ENCODE measurements at places on chromosomes 2 and 18.

DNA sequence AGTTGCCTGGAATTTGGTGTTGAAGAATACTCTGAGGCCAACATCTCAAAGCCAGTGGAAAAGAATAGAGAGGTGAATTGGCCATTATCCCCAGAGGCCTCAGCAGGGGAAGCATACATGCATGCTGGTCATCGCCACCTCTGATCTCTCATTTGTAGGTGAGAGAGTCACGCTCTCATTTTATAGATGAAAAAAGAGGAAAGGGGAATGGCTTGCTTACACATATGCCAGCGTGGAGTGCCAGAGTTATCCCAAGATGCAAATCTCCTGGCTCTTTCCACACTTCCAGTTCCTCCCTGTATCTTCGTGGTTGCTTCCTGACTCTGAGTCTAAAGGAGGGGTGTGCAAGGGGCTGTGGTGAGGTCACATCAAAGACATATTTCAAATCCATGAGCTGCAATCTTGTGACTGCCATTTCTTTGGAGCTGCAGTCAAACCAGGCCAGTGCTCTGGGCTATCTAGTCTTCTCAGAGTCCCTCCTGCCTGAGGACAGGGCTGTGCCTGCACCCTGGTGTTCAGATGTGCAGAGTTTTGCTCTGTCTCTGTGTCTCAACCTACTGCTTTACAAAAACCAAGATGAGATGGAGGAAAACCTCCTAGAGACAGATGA lies 324.7 kb downstream of the MYCN start:
- DNase-seq = no peak

GRCh38 chr2:132692816-132693215 lies 22.8 kb upstream of the LYPD1 start:
- no peak for DNase-seq

- no peak for DNase-seq
These were observed 460.7 kb downstream of the NRXN1 start for GRCh38 chr2:50571278-50571677.

DNA sequence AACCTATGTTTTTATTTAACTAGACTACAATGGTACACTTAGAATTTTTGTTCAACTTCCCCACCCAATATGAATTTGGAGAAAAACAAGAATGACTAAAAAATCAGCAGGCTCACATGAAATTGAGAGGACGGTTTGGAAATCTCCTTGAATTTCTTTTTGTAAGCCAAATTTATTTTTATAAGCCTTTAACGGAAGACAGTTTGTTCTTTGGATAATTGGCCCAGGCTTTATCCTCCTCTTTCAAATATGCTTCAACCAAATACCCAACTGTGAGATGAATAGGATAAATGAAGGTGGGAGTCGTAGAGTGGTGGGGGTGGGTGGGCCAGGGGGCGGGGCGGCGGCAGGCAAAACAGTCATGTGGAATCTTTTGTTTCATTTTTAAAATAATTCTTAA lies 60.6 kb downstream of the FMNL2 start:
- no peak for DNase-seq

DNA sequence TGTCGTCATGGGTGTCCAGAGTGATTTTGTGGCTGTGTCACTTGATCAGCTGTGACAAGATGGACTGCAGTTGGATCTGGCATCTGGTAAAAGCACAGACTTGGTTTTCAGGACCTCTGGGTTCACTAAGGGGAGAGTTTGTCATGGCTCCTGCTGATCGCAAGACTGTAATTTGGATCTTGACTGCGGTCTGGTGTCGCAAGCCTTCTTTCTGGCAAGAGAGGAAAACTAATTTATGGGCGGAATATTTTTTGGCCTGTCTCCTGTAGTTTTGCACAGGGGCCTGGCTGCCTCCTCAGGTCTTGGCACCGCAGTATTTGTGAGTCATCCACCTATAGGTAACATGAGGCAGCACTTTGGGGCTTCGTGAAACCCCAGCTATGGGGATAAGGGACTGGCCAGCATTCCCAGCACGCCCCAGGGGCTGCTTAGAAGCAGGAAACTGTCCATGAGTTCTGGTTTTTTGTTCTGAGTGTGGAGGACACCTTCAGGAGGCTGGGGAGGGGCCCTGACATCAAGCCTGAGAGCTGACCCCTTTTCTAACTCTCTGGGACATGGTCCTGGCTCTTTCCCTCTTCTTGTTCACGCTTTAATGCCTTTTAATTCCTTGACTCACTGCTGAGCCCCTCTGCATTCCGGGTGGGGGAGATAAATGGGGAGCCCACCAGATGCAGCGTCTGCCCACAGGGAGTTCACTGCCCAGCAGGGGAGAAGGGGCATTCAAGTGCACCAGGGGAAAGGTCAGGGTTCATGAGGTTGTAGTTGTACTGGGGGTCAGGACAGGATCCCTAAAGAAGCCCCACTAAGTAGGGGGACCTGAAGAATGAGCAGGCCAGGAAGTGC lies 12.2 kb downstream of the SH3BP4 start:
- DNase-seq = no peak

DNA sequence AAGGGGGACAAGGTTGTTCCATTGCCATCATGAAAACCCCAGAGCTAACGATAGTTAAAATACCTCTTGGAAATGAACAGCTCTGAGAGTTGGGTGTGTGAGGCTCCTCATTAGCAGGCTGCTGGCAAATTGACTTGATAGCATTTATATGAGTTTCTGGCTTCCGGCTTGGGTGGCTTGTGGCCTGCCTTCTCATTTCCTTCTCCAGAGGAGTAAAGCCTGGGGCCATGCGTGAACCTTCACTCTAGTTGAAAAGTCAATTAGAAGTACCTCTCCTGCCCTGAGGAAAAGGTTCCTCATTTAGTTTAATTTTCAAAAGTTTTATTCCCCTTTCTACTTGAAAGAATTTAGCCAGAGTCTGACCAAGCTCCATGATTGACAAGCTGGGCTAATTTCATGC lies 67.1 kb downstream of the MGAT5 start:
- peak; percentile 3 for DNase-seq

- DNase-seq = no peak
These were observed 364.8 kb upstream of the GALNT5 start for GRCh38 chr2:156892467-156893281.

GRCh38 chr2:28461056-28461455 lies 34.8 kb upstream of the PLB1 start:
- DNase-seq = no peak

GRCh38 chr2:109692013-109692743 lies 78.0 kb downstream of the SOWAHC start:
- no peak for DNase-seq

GRCh38 chr2:237232166-237232565 lies 146.5 kb downstream of the COPS8 start:
- no peak for DNase-seq

DNA sequence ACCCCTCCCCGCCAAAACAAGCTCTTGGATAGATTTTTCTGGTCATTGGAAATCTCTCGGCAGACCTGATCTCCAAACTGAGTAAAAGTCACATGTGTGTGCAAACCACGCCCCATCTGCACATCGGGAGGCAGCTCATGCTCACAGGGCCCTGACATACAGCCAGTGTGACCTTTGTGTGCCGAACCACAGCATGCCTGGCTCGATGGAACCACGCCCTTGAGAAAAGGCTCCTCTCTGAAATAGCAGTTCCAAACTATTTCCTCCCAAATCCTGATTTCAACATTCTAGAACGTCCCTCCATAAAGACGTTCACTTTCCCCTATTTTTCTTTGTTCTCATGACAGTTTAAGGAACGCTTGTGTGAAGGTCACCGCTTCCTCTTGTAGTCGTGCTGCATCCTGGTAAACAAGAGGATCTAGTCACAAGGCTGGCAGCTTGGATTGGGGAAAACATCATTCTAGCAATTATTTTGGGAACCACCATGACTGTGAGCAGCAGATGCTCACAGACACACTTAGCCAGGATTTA lies 59.3 kb upstream of the MAP4K4 start:
- no peak for DNase-seq

DNA sequence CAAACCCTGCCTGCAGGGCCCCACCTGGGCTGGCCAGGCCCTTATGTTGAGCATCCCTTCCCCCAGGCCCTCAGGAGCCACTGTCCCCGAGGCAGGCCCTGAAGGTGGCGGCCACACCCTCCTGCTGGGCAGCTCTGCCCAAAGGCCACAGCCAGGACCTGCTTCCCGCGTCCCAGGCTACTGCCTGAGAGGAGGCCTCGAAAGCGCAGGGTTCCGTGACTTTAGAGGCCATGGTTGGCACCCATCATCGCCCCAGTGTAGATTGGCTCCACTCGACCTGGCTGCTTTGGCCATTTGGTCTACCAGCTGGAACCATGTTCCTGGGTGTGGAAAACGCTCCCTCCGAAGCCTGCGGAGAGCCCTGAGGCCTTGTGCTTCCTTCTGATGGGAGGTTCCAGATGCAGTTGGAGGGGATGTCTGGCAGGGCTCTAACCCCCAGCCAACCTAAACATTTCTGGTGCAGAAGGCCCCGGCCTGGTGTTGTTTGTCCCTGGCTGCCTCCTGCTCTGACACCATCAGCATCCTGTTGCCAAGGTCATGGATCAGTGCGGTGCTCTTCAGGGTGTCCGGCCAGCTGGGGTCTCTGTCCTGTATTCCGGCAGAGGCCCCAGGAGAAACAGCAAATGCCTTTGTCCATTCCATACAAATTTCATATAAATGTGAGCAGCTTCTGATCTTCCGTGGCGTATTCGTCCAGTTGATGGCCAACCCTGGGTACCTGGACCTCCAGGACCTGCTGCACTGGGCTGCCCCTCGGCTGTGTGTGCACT lies 14.7 kb downstream of the CAPN10 start:
- no peak for DNase-seq

GRCh38 chr2:96400049-96401000 lies 64.8 kb downstream of the NCAPH start:
- DNase-seq = no peak

DNA sequence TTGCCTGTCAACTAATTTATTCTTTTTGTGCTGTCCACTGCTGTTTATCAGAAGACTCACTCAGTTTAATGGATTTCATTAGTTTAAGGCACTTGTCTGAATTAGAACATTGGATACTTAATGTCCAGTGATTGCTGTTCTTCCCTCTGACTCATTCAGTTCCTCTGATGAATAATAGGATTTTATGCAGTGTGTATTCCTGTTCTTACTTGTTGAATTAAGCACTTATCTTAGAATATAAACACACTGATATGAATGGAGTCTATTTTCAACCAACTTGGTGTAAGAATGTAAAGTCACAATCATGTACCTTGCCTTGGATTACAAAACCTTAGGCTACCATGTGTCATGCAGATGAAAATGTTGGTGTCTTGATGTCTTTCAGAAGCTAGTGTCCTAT lies 87.0 kb upstream of the PROKR1 start:
- no peak for DNase-seq

GRCh38 chr2:216635701-216636550 lies 2.7 kb downstream of the IGFBP2 start:
- DNase-seq = no peak

GRCh38 chr2:63840081-63840784 lies 1.5 kb upstream of the UGP2 start:
- no peak for DNase-seq

DNA sequence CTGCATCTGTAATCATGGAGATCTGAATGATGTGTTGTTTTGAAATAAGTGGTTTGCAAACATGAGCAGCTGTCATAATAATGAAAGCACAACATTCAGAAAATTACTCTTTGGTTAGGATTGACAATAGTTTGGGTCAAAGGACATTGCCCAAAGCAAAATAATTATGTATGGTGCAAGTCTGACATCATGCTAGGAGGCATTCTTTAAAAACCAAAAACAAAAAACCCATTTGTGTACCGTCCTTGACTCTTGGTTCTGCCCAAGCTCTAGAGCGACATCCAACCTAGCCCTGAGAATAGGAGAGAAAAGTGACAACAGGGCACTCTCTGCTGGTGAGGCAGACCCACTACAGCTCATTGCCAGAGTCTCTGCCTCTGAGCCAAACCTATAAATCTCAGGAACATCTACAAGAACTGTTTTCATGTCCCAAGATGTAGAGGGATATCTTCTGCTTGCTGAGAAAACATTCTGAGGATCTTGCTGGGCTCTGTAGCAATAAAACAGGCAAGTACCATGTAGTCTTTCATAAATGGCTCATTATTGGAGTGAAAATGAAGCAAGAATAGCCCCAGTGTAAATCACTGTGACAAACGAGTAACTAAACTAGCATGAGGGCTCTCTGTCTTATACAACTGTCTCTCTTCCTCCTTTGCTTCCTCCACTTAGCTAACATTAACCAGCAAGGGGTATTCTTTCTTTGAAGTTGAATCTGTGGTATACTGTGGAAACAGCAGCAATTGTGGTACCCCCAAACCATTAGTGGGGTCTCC lies 266.8 kb upstream of the CXCR4 start:
- DNase-seq = peak; percentile 17

GRCh38 chr2:165655661-165656060 lies 138.4 kb downstream of the GALNT3 start:
- DNase-seq = no peak

GRCh38 chr2:60525899-60526298 lies 27.6 kb downstream of the BCL11A start:
- no peak for DNase-seq

GRCh38 chr2:102046135-102046986 lies 54.6 kb downstream of the IL1R2 start:
- no peak for DNase-seq

DNA sequence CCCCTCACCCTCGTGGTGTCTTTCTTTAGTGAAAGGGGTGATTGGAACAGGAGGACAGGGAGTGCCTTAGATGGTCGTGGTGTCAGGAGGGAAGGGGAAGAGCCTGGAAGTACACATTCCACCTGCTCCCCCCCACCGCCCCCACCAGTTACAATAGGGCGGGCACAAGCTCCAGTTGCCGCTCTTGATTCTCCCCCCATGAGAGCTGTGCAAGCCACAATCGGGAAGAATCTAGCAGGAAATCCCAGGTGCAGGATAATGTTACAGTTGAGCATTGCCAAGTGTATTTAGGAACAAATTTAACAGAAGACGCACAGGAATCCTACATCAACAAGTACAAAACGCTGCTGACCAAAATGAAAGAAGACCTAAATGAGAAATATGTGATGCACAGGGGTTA lies 73.6 kb downstream of the ASAP2 start:
- no peak for DNase-seq

GRCh38 chr18:24878289-24878688 lies 417.9 kb downstream of the HRH4 start:
- no peak for DNase-seq

DNA sequence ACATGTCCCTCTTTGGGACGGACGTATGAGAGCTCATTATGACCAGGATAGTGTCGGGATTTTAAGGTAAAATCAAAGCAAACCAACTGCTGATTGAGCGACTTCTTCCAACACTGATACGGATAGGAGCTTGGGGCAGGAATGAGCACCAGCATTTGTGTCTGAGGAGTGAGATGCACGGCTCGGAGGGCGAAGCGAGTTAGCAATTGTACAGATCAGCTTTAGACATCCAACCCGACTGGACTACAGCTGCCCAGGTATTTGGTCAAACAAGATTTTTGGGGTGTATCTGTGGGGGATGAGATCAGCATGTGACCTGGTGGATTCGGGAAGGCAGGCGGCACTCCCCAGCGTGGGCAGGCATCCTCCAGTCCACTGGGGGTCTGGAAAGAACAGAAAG lies 76.1 kb downstream of the NDUFA10 start:
- DNase-seq = no peak

GRCh38 chr2:120919771-120920453 lies 184.2 kb downstream of the GLI2 start:
- no peak for DNase-seq

Data from activated gamma-delta T cell treated with anti-CD3 and anti-CD28 coated beads, Interleukin-2, amount 50 U/mL, for 16 hours (primary cell).